ENCODE measurements at places on chromosomes 1 and 21.

DNA sequence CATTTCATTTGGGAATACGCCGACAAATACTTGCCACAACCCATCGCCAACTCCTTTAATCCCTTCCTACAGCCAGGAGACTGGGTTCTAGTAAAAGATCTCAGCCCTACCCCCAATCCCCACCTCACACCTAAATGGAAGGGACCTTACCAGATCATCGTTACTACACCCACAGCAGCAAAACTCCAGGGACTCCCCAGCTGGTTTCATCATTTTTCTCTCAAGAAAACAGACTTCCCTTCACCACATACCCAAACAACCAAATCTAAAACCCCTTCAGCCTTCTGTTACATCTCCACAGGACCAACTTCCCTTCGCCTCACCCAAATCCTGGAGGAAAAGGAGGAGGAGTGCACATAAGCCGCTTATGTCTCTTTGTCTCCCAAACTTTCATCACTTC, 23.7 kb upstream of the SLC2A5 start:
- DNase-seq, result no peak

GRCh38 chr1:232457595-232457994, 172.3 kb downstream of the SIPA1L2 start:
- no peak for DNase-seq

- no peak for DNase-seq
Observed at GRCh38 chr1:47227341-47228232, 4.4 kb downstream of the TAL1 start.

DNA sequence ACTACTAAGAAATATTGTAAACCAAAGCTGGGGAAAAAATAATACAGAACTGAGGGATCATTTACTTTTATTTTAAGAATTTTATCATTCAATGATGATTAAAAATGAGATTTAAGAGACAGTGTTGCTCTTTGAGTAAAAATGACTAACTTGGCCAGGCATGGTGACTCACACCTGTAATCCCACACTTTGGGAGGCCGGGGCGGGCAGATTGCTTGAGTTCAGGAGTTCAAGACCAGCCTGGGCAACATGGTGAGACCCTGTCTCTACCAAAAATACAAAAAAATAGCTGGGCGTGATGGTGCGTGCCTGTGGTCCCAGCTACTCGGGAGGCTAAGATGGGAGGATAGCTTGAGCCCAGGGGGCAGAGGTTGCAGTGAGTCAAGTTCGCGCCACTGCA, 21.8 kb upstream of the PLEKHO1 start:
- DNase-seq, result no peak

GRCh38 chr1:8727809-8728213, 89.6 kb downstream of the RERE start:
- no peak for DNase-seq

GRCh38 chr1:39398278-39399021, 93.0 kb upstream of the BMP8A start:
- DNase-seq, result peak; percentile 61

GRCh38 chr1:184748740-184749139, 5.9 kb downstream of the EDEM3 start:
- DNase-seq, result no peak

GRCh38 chr1:43235451-43236121, 34.2 kb upstream of the TMEM125 start:
- no peak for DNase-seq

DNA sequence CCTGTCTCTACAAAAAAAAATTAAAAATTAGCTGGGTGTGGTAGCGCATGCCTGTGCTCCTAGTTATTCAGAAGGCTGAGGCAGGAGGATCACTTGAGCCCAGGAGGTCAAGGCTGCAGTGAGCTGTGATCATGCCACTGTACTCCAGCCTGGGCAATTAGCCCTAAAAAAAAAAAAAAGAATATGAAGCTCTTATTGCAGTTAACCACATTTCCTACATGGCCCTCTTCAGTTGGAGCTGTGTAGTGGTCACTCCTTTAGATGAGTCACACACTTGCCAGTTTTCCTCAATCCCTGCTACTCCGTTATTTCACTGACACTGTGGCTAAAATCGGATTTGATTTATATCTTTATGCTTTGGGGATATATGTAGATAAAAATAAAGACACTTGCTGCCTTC, 11.8 kb downstream of the NFYC start:
- no peak for DNase-seq

GRCh38 chr1:57474137-57474750, 50.4 kb upstream of the DAB1 start:
- no peak for DNase-seq

DNA sequence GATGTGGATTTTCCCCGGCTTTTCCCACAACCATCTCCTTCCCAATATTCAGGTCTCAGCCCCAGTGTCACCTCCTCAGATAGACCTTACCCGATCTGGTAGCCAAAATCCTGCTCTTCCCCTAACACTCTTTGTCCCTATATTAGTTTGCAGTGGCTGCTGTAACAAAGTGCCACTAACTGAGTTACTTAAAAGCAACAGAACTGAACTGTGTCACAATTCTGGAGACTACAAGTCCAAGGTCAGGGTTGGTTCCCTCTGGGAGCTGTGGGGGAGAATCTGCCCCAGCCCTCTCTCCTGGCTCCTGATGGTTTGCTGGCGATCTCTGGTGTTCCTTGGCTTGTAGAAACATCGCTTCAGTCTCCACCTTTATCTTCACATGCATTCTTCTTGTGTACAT, 64.0 kb downstream of the NENF start:
- DNase-seq, result no peak

- no peak for DNase-seq
Observed at GRCh38 chr1:168167806-168168205, 11.0 kb upstream of the TIPRL start.

GRCh38 chr1:59414406-59415133, 117.7 kb downstream of the FGGY start:
- DNase-seq, result no peak

DNA sequence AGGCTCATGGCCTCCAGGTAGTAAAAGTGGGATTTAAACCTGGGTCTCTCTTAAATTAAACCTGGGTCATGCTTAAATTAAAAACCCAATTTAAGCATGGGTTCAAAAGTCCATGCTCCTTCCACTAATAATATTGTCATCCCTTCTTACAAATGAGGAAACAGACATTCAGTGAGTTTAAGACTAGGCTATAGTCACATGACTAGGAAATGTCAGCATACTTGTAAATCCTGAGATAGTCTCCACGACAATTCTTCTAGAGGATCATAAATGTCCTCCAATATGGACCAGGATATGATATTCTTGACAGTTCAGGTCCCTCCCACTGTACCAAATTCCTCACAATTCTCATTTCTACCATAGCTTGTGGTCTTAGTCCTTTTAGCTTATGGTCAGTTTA, 10.5 kb upstream of the IGFN1 start:
- no peak for DNase-seq

- no peak for DNase-seq
Observed at GRCh38 chr1:233105225-233105624, 154.8 kb downstream of the NTPCR start.

DNA sequence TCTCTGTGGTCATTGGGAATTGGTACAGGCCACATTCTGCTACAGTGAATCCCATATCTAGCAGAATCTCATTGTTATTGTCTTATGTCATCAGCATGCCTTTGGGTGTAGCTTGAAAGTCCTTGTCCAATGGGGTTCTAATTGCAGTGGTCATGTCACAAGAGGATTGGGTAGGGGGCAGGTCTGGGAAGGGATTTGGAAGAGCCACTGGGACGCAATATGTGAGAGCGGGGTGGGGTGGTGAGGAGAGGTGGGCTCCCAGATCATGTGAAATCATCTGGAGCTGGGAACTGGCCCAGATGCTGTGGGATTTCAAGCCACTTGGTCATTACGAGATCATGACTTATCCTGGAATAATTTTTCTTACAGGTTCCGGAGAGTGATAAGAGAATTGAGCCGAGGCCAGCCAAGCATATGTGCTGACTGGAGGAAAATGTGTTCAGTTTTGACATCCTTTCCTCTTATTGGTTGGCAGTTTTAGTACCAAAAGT, 16.3 kb downstream of the CNIH3 start:
- no peak for DNase-seq

DNA sequence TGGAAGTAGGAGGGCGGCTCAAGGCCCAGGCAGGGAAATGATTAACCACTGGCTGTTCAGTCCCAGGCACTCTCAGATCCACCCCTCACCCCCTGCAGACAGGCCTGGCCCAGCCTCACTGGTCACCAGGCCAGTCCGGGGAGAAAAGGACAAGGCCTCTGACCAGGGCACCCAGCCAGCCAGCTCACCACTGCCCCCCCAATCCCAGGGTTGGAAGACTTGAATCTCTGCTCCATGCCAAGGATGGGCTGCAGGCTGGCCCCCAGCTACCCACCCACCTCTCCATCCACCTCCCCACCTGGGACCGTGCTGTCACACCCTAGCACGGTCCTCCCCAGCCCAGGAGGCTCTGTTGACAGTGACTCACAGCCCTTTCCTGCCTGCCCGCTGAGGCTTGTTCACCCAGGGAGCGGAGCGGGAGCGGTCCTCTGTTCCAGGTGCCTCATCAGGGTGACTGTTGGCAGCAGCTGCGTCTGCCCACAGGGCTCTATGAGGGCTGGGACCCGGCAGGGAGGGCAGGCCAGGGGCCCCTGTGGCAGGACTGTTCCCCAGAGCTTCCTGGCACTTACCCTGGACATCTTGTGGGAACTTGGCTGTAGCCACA, 2.2 kb downstream of the LAD1 start:
- DNase-seq, result no peak

GRCh38 chr1:87669674-87670073, 341.0 kb downstream of the LMO4 start:
- no peak for DNase-seq

GRCh38 chr21:28066076-28066475, 926.6 kb downstream of the LTN1 start:
- DNase-seq, result no peak

DNA sequence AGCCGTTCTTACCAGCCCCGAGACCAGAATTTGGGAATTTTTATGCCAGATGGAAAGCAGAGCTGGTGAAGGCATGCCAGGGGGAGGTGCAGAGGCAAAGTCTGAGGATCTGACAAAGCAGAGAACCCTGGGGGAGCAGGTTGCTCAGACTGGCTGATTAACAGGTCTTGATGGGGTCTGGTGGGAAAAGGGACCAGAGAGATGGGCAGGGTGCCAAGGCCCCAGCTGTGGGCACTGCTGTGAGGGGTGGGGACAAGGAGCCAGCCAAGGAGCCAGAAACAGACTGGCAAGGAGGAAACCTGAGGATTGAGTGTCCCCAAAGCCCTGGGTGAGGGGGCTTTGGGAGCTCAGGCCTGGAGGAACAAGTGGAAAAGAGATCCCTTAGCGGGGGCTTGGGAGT, 21.4 kb downstream of the RPS6KA1 start:
- no peak for DNase-seq

DNA sequence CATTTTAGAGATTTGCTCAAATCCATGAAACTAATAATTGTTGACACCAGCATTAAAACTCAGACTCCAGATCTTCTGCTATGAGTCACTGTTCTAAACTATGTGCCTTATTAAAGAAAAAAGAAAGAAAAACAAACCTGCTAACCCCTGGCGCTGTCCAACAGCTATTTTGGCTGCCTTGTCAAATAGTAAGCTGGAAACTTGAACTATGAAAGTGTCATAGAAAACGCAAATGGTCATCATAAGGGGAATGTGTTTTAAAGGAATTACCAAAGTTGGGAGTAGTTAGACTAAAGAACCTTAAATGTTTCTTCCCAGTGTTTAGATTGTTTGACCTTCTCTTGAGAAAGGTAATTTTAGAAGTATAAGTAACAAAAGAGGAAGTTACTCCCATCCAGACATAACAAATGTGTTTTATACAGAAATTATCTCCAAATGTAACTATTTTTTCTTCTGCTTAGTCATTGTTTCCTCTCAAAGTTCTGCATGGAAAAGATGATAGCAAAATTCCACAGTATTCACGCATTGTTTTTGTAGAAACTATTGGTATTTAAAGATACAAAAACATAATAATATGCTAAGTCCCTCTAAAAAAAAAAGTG, 272.4 kb downstream of the TPR start:
- DNase-seq, result no peak

DNA sequence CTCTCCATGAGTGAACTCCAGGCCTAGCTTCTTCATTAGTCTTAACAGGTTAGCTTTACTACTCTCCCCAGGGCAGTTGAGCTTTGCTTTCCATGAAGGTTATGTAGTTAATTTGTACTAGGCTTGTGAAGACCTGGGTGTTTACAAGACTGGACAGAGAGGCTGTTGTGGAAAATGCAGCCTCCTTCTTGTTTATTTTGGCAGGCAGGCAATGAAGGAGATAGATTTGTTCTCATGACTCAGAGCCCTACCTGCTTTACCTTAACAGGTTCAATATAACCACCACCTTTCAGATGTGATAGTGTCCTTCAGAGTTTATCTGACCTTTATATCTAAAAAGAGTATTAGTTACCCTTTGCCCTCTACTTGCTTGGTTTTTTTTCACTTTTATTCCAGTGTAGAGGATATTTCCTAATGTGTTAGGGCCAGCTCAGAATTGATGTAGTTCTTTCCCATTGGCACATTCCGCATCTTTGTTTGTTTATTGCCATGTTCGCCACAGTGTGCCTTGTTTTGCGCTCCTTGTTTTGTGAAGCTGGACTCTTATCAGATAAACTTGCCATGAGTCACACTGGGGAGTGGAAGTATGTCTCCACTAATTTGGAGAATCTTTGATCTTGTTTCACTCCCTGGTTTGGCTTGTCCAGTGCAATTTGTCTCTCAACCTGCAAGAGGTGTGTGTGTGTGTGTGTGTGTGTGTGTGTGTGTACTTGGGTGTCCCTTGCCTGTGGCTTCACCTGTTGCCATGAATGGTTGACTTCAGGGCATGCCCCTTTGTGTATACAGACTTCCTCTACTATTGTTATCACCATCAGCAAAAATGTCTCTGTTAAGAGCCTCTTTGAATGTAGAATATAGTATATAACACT, 87.4 kb upstream of the MACF1 start:
- no peak for DNase-seq

- no peak for DNase-seq
Observed at GRCh38 chr1:200081151-200081968, 53.9 kb downstream of the NR5A2 start.

DNA sequence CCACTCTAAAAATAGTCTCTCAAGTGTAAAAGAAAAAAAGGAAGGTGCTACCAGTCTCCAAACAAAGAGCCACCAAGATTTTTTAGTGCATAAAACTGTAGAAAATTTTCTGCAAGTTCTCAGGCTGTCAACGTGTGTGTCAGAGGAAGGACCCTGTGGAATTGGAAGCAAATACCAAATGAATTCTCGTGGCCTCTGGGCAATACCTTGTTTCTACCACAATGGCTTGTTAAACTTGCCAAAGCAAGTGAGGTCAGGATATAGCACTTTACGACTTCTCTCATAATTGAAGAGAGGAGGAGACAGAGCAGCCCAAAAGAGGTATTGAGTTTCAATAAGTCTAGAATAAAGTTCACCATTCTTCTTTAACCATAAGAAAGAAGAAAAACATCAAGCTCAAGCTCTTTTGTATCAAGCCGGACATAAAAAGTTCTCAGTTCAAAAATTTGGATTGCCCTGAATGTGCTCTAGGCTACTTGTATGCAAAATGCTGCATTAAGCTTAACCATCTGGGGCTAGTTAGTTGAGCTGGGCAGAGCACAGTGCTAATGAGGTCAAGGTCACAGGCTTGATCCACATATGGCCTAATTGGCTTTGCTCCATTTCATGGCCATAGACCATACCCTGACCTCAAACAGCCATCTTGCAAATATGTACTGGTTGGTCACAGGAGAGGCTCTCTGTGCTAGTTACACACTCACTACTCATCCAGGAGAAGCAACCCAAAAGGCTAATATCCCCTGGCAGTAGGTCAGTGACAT, 60.5 kb downstream of the TBX15 start:
- no peak for DNase-seq
